ENCODE measurements at places on chromosomes 13 and 19.

DNA sequence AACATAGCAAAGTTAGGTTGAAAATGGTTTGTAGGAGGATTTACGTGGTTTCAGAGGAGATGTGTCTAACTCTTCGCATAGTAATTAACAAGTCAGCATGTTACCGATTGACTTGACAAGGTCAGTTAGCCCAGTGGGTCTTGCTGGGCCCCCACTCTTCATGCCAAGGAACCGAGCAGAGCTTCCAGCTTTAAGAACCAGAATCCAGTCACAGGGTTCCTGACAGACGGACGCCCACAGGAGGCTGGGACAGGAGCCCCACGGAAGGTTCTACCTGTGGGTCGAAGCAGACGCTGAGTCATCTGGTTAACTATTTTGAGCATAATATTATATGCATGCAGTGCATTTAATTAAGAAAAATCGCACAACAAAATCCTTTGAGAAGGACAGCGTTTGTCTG, 3.5 kb downstream of the TMEM255B start:
- DNase-seq, result no peak

- no peak for DNase-seq
Observed at GRCh38 chr19:2791876-2792275, 6.6 kb downstream of the THOP1 start.

DNA sequence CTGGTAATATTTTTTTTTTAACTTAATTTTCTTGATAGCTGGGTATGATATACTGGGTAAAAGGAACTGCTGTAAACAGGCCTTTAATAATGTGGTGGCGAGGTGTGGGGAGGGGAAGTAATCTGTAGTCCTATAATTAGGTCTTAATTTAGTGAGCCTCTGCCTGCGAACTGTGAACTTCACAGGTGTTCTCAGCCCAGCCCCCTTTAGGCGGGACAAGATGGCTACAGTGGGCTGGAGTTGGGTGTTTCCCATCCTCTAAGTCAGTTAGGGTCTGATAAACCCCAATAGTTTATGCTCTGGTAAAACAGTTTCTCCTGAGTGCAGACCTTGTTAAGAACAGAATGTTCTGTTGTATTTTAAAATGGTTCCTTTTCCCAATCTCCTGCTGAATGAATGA, 97.6 kb upstream of the SERP2 start:
- DNase-seq, result no peak

GRCh38 chr19:54026656-54027055, 35.2 kb downstream of the CACNG6 start:
- no peak for DNase-seq

DNA sequence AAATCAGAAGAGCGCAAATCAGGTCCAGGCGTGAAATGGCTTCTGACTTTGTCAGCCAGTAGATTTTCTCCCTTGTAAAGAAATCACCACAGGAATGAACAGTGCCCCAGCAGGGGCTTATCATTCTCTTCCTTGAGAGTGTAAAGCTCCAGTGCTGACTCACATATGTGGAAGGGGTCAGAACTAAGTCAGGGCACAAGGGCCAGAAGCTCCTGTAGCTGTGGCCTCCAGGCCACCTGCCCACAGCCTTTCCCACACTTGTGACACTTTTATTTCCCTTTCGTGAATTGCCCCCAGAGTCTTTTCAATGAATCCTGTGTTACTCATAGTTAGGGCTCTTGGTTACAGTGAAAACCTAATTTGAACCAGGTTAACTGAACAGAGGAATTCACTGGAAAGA, 99.6 kb downstream of the SUCLA2 start:
- no peak for DNase-seq

GRCh38 chr13:33262062-33262487, 23.5 kb downstream of the STARD13 start:
- no peak for DNase-seq

DNA sequence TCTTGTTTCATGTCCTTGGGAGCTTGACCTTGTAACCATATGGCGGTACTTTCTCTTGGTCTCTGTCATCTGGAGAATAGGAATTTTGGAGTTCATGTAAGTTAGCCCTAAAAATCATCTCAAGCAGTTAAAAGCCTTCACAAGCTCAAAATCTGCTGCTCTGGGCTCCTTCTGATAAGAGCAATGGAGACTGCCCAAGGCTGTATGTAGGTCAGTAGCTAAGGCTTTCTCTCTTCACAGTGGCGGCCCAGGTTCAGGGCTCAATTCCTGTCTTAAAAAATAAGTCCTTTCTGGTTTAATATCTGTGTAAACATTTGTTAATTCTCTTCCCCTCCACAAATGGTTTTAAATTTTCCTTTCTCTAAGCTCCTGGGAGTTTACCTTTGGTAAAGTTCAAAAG, 45.3 kb upstream of the ANKRD10 start:
- DNase-seq, result no peak

GRCh38 chr13:48682436-48682835, 28.7 kb downstream of the CYSLTR2 start:
- no peak for DNase-seq

- no peak for DNase-seq
Observed at GRCh38 chr19:55649268-55650125, 1.5 kb downstream of the CCDC106 start.

GRCh38 chr19:30593356-30593755, 221.2 kb downstream of the ZNF536 start:
- no peak for DNase-seq

GRCh38 chr19:44069415-44069814, 2.5 kb upstream of the ZNF284 start:
- DNase-seq, result no peak

All from stimulated activated CD4-positive, alpha-beta T cell treated with anti-CD3 and anti-CD28 coated beads, TNF-alpha, amount 100 ng/mL, for 48 hours (primary cell).